ENCODE measurements at places on chromosomes 2 and 18. TPM values are rescaled to one million over a fixed set of nuclear protein-coding genes. Genes with fewer than 3 reads are reported as not detected.

GRCh38 chr2:219500135-219500534 is 1.4 kb downstream of the GMPPA start:
- no peak overlapping the region for H3K4me3 ChIP-seq
- no peak overlapping the region for H3K27ac ChIP-seq
- peaks cover 15% of the 10 kb centered on the region for H3K4me1 ChIP-seq

The DHRS9 gene
- total RNA-seq: 0.93 TPM

DNA sequence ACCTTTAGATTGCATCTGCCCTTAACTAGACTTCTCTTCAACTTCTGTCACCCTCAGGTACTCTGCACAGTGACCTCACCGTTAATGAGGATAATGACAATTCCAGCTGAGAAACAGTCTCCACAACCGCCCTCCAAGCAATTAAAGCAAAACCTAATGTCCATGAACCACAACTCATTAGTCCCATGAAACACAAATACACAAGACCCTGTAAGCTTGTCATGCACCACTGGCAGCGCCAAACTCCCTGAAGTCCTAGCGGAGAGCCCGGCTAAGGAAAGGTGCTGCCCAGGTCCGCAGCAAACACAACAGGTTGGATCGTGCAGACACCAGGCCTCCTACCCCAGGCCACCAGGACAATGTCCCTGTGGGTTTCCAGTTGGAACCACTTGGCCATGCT is 7.4 kb downstream of the SMAD7 start:
- peaks cover 90% of the 10 kb centered on the region for H3K4me1 ChIP-seq
- H3K27ac ChIP-seq: peak overlapping the region; percentile 42

DNA sequence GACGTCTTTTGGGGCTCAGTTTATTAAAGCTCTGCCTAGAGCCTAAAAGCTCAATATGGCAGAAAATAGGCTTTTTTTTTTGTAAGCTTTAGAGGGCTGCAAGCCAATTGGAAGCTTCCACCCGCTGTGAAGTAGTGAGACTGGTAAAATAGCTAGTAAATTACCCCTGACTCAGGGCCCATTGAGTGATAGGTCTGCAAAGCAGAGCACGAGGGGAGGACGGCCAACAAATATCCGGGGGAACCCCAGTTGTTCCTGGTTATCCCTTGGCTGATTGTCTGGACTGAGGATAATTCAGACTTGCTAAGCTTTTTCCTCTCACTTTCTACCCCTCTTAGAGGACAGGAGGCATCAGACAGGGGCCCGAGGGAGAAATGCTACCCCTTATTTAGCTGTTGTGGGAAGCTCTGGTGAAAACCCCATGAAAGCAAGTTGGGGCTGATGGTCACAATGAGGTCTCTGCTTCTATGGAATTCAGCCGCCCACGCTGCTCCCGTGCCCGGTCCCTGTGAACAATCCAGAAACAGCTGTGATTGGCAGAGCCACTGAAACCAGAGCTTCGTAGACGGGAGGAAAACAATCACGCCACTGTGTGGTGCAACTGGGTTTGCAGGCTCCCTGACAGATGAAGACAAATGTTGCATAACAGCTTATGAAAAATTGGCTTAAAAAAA is 141.9 kb upstream of the LGALSL start:
- H3K36me3 ChIP-seq: no peaks in the 10 kb centered on the region
- peaks cover 8% of the 10 kb centered on the region for H3K4me1 ChIP-seq
- DNase-seq: no peak
- H3K27ac ChIP-seq: peak overlapping the region; percentile 37
- no peak overlapping the region for H3K4me3 ChIP-seq
- no peaks in the 10 kb centered on the region for H3K27me3 ChIP-seq

DNA sequence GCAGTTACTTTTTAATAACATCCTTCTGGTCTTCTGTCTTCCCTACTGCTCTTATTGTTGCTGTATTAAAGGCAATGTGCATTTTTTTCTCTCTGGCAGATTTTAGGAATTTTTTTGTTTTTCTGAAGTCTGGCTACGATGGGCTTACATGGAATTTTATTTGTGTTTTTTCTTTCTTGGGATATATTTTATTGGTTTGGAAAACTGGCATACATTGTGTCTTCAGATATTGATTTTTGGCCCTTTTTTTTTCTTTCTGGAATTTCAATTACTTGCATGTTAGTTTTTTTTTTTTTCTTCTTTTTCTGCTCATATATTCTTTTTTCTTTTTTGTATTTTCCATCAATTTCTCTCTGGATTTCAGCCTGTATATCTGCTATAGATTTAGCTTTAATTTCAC is 442.1 kb upstream of the TRIB2 start:
- H3K4me1 ChIP-seq: no peaks in the 10 kb centered on the region
- H3K36me3 ChIP-seq: no peaks in the 10 kb centered on the region
- no peak overlapping the region for H3K4me3 ChIP-seq
- no peak overlapping the region for H3K27ac ChIP-seq

- H3K27ac ChIP-seq: no peak overlapping the region
- no peak for DNase-seq
- no peak overlapping the region for H3K4me3 ChIP-seq
- H3K27me3 ChIP-seq: no peaks in the 10 kb centered on the region
Observed at GRCh38 chr2:72475246-72475645, 327.6 kb upstream of the CYP26B1 start.

DNA sequence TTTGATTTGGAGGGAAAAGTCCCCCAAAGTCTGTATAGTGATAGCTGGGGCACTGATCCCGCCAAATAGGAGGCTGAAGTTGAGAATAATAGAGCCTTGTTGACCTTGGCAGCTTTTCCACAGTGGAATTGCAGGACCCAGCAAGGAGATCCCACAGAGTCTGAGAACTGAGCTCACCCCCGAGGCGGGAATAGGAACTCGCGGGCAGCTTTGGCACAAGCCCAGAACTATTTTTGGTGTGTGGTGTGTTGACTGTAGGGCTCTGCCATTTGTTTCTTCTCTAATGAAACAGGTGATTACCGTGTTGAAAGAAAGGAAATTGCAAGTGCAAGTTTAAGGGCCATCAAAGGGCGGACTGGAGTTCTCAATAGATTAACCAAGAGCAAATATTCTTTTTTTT is 34.0 kb downstream of the SH3RF3 start:
- H3K27ac ChIP-seq: no peak overlapping the region
- no peak overlapping the region for H3K4me3 ChIP-seq
- H3K4me1 ChIP-seq: peaks cover 3% of the 10 kb centered on the region
- no peaks in the 10 kb centered on the region for H3K36me3 ChIP-seq
- no peak for DNase-seq

GRCh38 chr2:185181901-185182300 is 556.7 kb upstream of the FSIP2 start:
- H3K36me3 ChIP-seq: no peaks in the 10 kb centered on the region
- no peak for DNase-seq
- no peak overlapping the region for H3K4me3 ChIP-seq
- no peaks in the 10 kb centered on the region for H3K4me1 ChIP-seq
- H3K27me3 ChIP-seq: no peaks in the 10 kb centered on the region
- H3K27ac ChIP-seq: no peak overlapping the region

The LOXHD1 gene
- 0.25 TPM for total RNA-seq

GRCh38 chr2:120497261-120497977 is 151.5 kb downstream of the INHBB start:
- H3K4me1 ChIP-seq: peaks cover 3% of the 10 kb centered on the region
- no peaks in the 10 kb centered on the region for H3K36me3 ChIP-seq
- H3K27ac ChIP-seq: no peak overlapping the region
- H3K27me3 ChIP-seq: no peaks in the 10 kb centered on the region

- no peaks in the 10 kb centered on the region for H3K4me1 ChIP-seq
- no peaks in the 10 kb centered on the region for H3K36me3 ChIP-seq
- H3K4me3 ChIP-seq: no peak overlapping the region
Observed at GRCh38 chr2:227932001-227932400, 60.6 kb downstream of the DAW1 start.

The CABYR gene
- total RNA-seq: 0.67 TPM

GRCh38 chr18:35756506-35757117 is 175.1 kb downstream of the GALNT1 start:
- H3K27ac ChIP-seq: no peak overlapping the region
- DNase-seq: no peak
- no peaks in the 10 kb centered on the region for H3K27me3 ChIP-seq
- no peak overlapping the region for H3K4me3 ChIP-seq
- no peaks in the 10 kb centered on the region for H3K4me1 ChIP-seq

The ANKRD30BL gene
- total RNA-seq: not detected

- no peaks in the 10 kb centered on the region for H3K36me3 ChIP-seq
- no peaks in the 10 kb centered on the region for H3K27me3 ChIP-seq
- DNase-seq: no peak
- no peak overlapping the region for H3K4me3 ChIP-seq
Observed at GRCh38 chr18:75562216-75562615, 134.7 kb upstream of the SMIM21 start.

DNA sequence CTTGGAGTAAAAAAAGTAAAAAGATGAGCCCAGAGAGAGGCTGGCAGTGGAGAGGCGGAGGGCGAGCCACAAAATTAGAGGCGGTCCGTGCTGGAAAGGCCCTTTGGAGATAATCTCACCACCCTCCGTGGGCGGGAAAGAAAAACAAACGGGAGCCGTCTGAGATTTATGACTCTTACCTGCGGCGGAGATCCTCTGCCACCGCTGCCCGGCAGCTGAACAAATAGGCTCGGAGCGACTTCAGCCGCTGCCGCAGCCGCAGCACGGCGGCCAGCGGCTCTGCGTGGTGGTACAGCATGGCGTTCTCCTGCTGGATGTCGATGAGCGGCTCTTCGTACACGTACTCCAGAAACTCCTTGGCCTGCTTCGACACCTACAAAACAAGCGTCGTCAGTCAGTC is 94.6 kb downstream of the PLEKHM3 start:
- H3K4me3 ChIP-seq: no peak overlapping the region
- no peak for DNase-seq
- H3K27ac ChIP-seq: peak overlapping the region; percentile 49
- H3K4me1 ChIP-seq: peaks cover 17% of the 10 kb centered on the region
- H3K36me3 ChIP-seq: no peaks in the 10 kb centered on the region

DNA sequence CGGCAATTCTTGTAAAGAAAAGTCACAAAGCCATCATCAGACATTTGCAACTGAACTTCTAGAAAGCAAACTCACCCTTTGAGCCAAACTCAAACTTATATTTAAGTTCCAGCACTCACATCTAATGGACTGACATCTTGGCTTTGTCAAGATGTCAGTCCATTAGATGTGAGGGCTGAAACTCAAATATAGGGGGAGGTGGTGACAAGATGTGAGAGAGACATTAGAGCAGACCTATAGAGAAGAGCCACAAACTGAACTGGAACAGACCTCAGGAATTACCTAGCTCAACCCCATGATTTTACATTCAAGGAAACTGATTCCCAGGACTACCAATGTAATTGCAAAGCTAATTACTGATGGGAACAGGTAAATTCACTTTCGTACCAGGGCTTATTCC is 543.8 kb downstream of the TNS1 start:
- no peaks in the 10 kb centered on the region for H3K4me1 ChIP-seq
- no peak overlapping the region for H3K27ac ChIP-seq
- no peaks in the 10 kb centered on the region for H3K27me3 ChIP-seq
- no peaks in the 10 kb centered on the region for H3K36me3 ChIP-seq
- no peak for DNase-seq
- H3K4me3 ChIP-seq: no peak overlapping the region

GRCh38 chr2:56539618-56540017 is 355.8 kb downstream of the CCDC85A start:
- no peaks in the 10 kb centered on the region for H3K4me1 ChIP-seq
- H3K27ac ChIP-seq: no peak overlapping the region
- no peaks in the 10 kb centered on the region for H3K36me3 ChIP-seq
- H3K4me3 ChIP-seq: no peak overlapping the region
- H3K27me3 ChIP-seq: no peaks in the 10 kb centered on the region

The SNTG2 gene
- total RNA-seq: not detected

DNA sequence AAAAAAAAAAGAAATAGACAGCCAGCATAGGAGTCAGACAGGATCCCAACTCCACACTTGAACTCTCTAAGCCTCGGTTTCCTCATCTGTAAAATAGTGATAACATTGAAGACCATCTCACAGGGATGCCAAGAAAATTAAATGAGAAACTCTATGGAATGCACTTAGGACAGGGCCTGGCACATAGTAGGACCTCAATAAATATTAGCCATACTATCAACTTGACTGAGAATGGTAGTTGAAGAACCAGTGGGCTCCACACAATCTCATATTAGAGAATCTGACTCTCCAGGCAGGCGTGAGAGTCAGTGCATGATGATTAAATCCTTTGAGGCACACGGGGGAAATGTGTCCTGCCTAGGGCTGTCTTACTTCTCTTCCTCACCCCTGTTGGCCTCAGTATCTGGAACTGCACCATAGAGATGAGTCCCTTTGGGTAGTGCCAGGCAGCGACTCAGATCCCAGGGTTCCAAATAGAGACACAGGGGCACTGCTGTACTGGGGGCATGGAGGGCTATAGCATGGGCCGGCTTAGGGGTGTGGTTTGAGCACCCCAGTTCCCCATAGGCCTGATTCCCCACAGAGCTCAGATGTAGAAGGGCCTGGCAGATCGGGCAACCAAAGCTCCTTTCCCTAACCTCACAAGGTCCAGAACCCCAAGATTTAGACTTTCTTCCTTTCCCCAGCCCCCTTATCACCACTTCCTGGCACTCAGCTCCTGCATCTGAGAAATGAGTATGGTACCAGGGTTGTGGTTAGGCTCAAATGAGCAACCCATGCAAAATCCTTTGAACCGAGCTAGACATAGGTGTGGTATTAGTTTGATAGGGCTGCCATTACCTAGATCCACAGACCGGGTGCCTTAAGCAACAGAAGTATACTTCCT is 51.3 kb upstream of the CAB39 start:
- H3K4me1 ChIP-seq: no peaks in the 10 kb centered on the region
- no peaks in the 10 kb centered on the region for H3K36me3 ChIP-seq
- H3K27me3 ChIP-seq: no peaks in the 10 kb centered on the region

GRCh38 chr2:68995916-68996315 is 17.1 kb upstream of the ANTXR1 start:
- no peak for DNase-seq
- no peak overlapping the region for H3K27ac ChIP-seq
- no peaks in the 10 kb centered on the region for H3K4me1 ChIP-seq
- no peaks in the 10 kb centered on the region for H3K27me3 ChIP-seq

- no peak overlapping the region for H3K27ac ChIP-seq
- peaks cover 3% of the 10 kb centered on the region for H3K36me3 ChIP-seq
- H3K4me3 ChIP-seq: no peak overlapping the region
Observed at GRCh38 chr2:37059841-37060240, 24.3 kb downstream of the HEATR5B start.

Data from liver (tissue), 10 donors.